ENCODE measurements at places on chromosomes 2 and 18.

GRCh38 chr2:207694811-207695281 lies 16.6 kb upstream of the CCNYL1 start:
- no peak for DNase-seq

DNA sequence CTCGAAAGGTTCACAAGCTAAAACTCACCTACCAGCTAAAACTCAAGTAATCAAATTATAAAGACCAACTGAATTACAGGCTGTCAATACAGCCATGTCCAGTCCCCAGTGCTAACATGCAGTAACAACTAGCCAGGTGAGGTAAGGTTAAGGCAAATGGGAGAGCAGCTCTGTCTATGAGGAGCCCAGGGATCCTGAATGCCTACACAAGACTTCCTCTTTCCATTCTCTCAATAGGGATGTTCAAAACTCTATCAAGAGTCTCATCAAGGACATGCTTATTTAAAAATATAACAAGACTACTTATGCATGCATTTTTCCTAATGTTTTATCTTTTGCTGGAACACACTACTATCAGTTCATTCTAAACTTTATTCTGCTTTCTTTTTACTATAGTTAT lies 20.4 kb downstream of the REV1 start:
- DNase-seq, result no peak

DNA sequence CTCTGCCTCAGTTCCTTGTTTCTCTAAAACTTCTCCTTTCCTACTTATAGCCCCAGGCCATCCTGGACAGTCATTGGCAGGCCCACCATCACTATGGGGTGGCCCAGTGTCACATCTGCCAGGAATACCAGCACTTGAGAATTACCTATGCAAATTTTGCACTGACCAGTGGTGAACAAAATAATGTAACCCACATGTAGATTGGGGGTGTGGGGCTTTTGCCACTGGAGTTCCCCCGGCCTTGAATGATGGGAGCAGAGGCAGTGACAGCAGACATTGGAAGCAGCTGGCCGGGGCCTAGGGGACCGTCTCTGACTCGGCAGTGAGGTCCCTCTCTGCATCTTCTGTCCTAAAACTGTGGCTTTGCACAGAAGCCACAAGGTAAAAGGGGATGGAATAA lies 24.9 kb upstream of the DNMT3A start:
- DNase-seq, result no peak

GRCh38 chr2:171785450-171785849 lies 98.2 kb downstream of the DYNC1I2 start:
- no peak for DNase-seq

DNA sequence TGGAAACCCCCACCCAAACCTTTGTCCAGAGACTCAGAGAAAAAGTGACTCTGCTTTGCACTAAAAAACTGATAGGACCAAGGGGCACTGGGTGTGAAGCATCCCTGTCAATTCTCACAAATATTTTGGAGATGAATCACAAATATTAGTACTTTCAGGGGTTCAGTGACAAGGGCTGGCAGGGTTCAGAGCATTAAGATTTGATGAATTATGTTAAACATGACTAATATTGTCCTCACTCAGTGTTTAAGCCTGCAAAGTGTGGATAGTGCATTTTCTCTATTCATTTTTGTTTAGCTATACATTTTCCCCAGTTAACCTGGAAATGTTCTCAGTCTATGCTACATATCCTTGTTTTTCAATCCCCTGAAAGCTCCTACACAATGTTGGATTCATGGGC lies 65.3 kb upstream of the CCDC68 start:
- no peak for DNase-seq

DNA sequence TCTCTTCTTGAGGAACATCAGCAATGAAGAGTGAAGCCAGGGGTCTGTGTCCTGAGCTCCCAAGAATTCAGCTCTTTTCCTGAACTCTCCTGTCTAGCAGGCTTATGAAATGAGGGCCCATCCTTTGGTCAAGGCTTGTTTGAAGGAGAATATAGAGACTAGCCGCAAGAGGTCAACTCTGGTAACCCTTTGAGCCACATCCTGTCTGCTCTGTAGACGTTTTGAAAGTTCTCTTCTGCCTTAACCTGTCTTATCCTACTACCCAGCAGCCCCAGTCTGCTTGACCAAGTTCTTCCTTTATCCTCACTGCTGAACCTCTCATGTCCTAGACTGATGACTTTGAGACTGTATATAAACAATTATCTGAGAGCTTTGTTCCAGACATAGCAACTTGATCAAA lies 5.4 kb downstream of the SEMA4F start:
- no peak for DNase-seq

GRCh38 chr2:238161291-238162051 lies 2.7 kb downstream of the ERFE start:
- DNase-seq, result no peak

GRCh38 chr2:11773747-11774525 lies 27.5 kb downstream of the LPIN1 start:
- no peak for DNase-seq

- no peak for DNase-seq
Measured at GRCh38 chr2:238085899-238086298, 14.2 kb upstream of the ESPNL start.

- DNase-seq, result no peak
Measured at GRCh38 chr2:235234736-235235135, 259.1 kb upstream of the AGAP1 start.

- peak; percentile 88 for DNase-seq
Measured at GRCh38 chr2:70964596-70965386, 13.6 kb upstream of the ANKRD53 start.

GRCh38 chr2:174761837-174762236 lies 2.4 kb downstream of the CHRNA1 start:
- DNase-seq, result no peak

- no peak for DNase-seq
Measured at GRCh38 chr2:173719471-173719870, 245.7 kb downstream of the SP3 start.

GRCh38 chr2:159960414-159960813 lies 102.0 kb downstream of the PLA2R1 start:
- DNase-seq, result no peak

DNA sequence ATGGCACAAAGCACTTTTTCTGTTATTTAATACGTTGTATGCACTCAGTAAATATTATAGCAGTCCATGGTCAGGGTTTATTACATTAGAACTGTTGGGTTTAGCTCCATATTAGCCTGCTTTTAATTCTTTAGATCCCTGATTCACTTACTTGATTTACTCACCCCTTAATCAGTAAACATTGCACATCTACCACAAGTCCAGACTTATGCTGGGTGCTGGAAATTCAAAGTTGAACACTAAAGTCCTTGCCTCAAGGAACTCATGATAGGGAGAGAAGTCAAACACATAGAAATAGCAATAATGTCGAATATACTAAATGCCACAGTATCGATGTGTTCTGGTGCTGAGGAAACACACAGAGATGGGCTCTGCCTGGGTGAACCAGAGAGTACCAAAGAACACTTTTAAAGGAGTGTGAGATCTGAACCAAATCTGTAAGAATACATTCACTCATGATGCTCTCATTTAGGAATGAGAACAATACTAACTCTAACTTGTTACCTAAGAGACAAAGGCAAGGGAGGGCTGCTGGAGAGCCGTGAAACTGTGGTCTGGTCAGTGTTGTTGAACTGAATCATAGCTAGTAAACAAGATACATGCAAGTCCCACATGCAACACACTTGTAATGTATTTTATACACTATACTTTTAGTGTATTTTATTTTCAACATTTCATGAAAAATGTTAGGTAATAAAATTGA lies 4.9 kb downstream of the STAT4 start:
- DNase-seq, result no peak

DNA sequence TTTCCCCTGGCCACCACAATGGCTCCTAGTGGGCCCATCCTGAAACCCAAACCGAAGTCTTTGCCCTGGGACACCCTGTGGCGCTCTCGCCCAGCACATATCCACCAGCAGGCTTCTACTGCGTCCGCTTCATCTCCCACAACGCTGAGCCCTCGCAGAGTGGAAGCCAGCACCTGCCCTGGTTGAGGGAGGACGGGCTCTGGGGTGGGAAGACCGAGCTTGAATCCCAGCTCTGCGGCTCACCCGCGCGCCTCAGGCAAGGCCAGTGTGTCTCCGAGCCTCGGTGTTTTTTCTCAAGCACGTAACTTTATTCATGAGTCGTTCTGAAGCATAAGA lies 15.6 kb downstream of the KLF11 start:
- no peak for DNase-seq

GRCh38 chr2:152037743-152038435 lies 61.0 kb downstream of the CACNB4 start:
- DNase-seq, result no peak

DNA sequence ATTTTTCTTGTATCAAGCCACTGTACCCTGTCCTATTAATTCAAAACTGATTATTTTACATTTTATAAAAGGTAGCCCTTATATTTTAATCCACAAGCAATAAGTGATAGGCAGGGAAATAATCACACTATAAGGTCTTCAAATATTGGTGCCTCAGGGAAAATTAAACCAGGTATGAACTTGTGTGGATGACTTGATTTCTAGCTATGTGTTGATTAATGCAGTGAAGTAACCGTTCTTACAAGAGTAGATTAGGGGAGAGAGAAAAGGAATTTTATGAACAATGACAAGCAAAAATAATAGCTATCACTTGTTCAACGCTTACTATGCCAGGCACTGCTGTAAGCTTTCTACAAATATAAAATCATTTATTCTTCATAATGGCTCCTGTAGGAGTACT lies 199.6 kb downstream of the PTGR3 start:
- DNase-seq, result no peak

- no peak for DNase-seq
Measured at GRCh38 chr2:104050656-104051242, 803.2 kb upstream of the POU3F3 start.

DNA sequence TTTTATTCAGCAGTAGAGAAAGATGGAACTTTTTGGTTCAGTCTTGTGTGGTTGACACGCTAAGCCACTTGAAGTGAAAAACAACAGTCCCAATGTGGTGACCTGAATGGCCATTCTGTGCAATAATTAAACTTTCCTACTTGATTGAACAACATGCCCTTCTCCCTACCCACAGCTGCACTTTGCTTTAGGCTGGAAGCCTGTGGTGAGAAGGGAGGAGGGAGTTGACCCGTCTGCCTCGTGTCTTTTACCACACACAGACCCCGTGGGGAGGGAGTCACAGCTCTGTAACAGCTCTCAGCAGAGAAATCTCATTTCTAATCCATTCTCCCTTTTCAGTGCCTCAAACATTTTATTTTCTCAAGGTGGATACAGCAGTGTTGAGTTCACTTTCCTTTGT lies 138.2 kb upstream of the PKDCC start:
- no peak for DNase-seq

- no peak for DNase-seq
Measured at GRCh38 chr18:55301824-55302166, 286.2 kb downstream of the TCF4 start.

DNA sequence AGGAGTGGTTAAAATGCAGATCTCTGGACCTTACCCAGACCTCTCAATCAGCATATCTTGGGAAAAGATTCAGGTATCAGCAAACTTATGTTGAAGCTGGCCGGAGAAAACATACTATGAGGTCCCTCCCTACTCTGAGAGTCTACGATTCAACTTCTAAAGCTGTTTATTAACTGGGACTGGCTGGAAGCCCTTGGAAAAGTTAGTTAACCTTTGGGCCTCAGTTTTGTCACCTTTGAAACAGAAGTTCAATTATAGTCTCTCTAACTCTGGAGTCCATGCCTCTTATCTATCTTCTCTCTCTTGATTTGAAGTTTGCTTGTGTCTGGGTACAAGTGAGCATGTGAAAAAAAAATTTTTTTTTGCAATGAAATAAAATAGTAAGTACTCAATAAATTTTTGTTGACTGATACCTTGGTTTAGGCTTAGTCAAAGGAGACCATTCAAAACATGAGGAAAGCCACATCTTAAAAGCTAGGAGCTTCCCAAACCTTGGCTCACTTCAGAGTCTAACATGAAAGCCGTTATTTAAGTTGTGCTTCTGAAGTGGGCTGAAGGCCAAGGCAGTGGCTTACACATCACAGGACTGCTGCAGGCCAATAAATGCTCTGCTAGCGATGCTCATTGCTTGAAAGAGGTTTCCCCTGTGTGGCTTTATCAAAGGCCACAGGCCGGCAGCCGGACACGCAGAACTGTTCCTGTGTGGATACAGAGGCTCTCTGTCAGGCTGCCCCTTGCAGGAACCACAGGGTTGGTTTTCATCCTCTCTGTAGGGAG lies 110.6 kb upstream of the FAM136A start:
- no peak for DNase-seq

DNA sequence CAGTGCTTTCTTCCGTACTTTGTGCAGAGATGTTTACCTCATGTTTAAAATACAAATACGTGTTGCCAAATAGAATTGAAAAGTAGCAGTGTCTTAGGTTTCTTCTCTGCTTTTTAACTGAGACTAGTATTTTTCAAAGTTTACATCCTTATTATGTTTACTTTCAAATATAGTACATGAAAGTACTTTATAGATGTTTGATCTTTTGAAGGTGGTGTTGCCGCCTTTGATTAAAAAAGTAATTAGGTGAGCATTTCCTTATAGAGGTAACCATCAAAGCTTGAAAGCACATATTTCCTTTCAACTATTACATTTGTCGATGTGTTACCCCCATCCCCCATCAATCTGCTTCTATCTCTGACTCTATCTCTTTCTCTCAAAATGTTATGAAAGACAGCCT lies 87.0 kb downstream of the CERS6 start:
- no peak for DNase-seq

DNA sequence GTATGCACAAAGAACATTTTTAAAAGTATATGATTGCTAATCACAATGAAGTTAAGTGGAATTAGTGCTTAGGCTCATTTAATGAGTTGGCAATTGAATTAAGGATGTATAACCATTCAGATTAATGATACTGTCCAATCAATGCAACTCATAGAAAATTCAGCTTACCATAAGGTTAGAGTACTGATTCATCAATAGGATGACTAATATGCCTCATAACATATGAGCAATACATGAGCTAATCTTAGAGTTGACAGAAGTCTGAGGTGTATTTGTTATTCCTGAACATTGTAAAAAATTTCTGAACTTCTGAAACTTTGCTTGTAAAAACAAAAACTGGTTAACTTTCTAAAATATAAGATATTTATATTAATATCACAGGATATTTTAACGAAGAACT lies 118.3 kb upstream of the NETO1 start:
- DNase-seq, result no peak

- DNase-seq, result peak; percentile 77
Measured at GRCh38 chr2:151239624-151240023, 22.0 kb downstream of the RBM43 start.

DNA sequence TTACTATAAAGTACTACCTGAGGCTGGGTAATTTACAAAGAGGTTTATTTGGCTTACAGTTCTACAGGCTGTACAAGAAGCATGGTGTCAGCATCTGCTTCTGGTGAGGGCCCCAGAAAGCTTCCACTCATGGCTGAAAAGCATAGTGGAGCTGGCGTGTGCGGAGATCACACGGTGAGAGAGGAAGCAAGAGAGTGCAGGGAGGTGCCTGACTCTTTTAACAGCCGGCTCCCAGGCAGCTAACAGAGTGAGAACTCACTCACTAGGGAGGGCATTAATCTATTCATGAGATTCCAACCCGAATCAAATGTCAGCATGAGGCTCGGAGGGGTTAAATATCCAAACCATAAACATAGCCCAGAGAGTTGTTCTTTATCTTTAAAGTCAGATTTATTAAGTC lies 117.3 kb downstream of the LDLRAD4 start:
- DNase-seq, result no peak

Measured in erythroblast (primary cell).